ENCODE measurements at places on chromosomes 11 and 22. TPM values are rescaled to one million over a fixed set of nuclear protein-coding genes. Genes with fewer than 3 reads are reported as not detected.

The KCTD14 gene
- 7.1 TPM for total RNA-seq

The MS4A14 gene
- total RNA-seq: 0.70 TPM

The TEX12 gene
- total RNA-seq: 2.0 TPM

The BTG4 gene
- total RNA-seq: not detected

The TSPAN18 gene
- 2.0 TPM for total RNA-seq

The MYOD1 gene
- not detected for total RNA-seq

GRCh38 chr11:59267196-59267595, 54.5 kb upstream of the MPEG1 start:
- no peak for DNase-seq

GRCh38 chr11:84929738-84930137, 697.4 kb downstream of the DLG2 start:
- no peak for DNase-seq

GRCh38 chr22:46958658-46959057, 196.2 kb downstream of the TBC1D22A start:
- DNase-seq: no peak

The CELSR1 gene
- total RNA-seq: 22.3 TPM

The F2 gene
- total RNA-seq: not detected

The ANKK1 gene
- total RNA-seq: 3.3 TPM

- DNase-seq: no peak
Measured at GRCh38 chr11:17154409-17155159, 53.2 kb downstream of the PIK3C2A start.

Data from Peyer's patch (tissue), 4 donors.